ENCODE measurements at places on chromosomes 16 and 17. TPM values are rescaled to one million over a fixed set of nuclear protein-coding genes. Genes with fewer than 3 reads are reported as not detected.

The SDR42E2 gene
- not detected for polyA plus RNA-seq

- no peak overlapping the region for H3K27ac ChIP-seq
- peaks cover 4% of the 10 kb centered on the region for H3K4me1 ChIP-seq
- H3K36me3 ChIP-seq, result no peaks in the 10 kb centered on the region
- no peak overlapping the region for H3K4me3 ChIP-seq
- no peak for DNase-seq
- peaks cover 52% of the 10 kb centered on the region for H3K27me3 ChIP-seq
Measured at GRCh38 chr17:79929257-79930061, 90.2 kb upstream of the CBX4 start.

GRCh38 chr16:86018941-86019340, 120.0 kb downstream of the IRF8 start:
- peaks cover 8% of the 10 kb centered on the region for H3K36me3 ChIP-seq
- H3K4me3 ChIP-seq, result no peak overlapping the region
- DNase-seq, result no peak
- H3K4me1 ChIP-seq, result peaks cover 22% of the 10 kb centered on the region
- H3K27me3 ChIP-seq, result peaks cover 41% of the 10 kb centered on the region

The USH1G gene
- polyA plus RNA-seq, result not detected

The OTOP3 gene
- not detected for polyA plus RNA-seq

- H3K36me3 ChIP-seq, result no peaks in the 10 kb centered on the region
- no peaks in the 10 kb centered on the region for H3K4me1 ChIP-seq
- H3K27ac ChIP-seq, result no peak overlapping the region
- peaks cover 24% of the 10 kb centered on the region for H3K27me3 ChIP-seq
Measured at GRCh38 chr17:7745748-7746470, 28.4 kb downstream of the DNAH2 start.

DNA sequence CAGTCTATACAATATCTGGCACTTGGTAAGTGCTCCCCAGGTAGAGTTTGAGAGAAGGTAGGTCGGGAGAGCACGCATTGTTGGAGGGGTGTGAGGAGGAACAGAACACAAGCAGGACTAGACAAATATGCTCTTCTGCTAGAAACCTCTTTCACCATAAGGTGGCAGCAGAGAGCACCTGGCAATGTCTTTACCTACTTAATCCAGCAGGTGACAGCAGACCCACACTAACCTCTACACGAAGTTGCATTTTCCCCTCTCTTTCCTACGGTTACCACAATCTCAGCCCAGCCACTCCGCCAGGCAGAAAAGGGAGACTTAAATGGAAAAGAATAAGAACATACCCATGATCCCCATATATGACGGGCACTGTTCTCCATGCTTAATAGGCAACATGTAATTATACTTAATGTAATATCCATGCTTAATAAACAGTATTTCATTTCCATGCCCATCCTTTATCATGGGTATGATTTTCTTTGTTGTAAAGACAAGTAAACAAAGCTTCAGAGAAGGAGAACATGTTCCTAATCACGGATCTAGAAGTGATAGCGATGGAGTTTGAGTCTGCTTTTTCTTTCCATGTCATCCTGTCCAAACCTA, 55.1 kb upstream of the CCL2 start:
- H3K4me1 ChIP-seq, result no peaks in the 10 kb centered on the region
- peak; percentile 63 for DNase-seq
- no peak overlapping the region for H3K27ac ChIP-seq
- H3K4me3 ChIP-seq, result no peak overlapping the region
- H3K36me3 ChIP-seq, result no peaks in the 10 kb centered on the region
- H3K27me3 ChIP-seq, result peaks cover 27% of the 10 kb centered on the region

The TMC5 gene
- not detected for polyA plus RNA-seq

The SYCE1L gene
- polyA plus RNA-seq, result not detected

The HDAC5 gene
- polyA plus RNA-seq, result 79.5 TPM

The KRT33A gene
- not detected for polyA plus RNA-seq

The GRAP gene
- 55.1 TPM for polyA plus RNA-seq

DNA sequence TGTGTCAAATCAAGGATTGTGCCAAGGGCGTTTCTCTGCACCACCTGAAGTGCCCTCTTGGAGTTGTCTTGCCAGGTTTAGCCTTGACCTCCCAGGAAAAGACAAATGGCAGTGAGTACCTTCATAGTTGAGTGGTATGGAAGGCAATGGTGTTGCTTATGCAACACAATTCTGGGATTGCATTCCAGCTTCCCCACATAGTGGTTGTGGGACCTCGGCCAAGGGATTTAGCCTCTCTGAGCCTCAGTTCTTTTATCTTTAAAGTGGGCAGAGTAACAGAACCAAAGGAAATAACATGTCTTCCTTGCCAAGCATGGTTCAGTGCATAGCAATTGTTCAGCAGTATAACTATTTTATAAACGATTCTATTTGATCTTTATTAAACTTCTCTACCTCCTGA, 49.4 kb downstream of the CCDC42 start:
- peaks cover 7% of the 10 kb centered on the region for H3K4me1 ChIP-seq
- DNase-seq, result no peak
- H3K4me3 ChIP-seq, result no peak overlapping the region

DNA sequence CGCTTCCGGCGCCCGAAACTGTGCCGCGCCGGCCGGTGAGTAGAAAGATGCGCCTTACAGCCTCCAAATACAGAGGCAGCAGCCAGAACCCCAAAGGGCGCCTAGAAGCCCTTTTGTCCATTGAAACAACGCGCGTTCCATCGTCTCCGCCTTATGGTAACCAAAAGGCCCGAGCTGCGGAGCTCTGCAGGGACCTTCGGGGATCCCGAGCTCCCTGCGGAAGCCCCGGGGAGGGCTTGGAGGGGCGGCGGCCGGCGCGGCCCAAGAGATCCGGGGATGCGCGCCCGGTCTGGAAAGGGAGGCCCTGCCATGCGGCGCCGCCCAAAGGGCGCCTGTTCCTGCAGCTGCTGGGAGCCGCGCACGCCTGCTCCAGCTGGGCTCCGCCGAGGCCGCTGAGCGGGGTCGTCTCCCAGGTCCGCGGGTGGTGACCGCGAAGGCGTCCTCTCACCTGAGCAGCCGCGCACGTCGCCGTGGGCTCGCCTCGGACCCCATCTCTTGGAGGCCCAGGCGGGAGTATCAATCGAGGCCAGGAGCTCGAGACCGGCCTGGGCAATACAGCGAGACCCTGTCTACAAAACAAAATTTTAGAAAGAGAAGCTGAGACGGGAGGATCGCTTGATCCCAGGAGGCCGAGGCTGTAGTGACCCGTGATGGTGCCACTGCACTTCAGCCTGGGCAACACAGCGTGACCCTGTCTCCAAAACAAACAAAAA, 742 bp upstream of the FBXO31 start:
- H3K4me1 ChIP-seq, result peaks cover 47% of the 10 kb centered on the region
- DNase-seq, result no peak
- H3K36me3 ChIP-seq, result no peaks in the 10 kb centered on the region
- H3K27ac ChIP-seq, result peak overlapping the region; percentile 100
- H3K27me3 ChIP-seq, result peaks cover 3% of the 10 kb centered on the region

- H3K4me1 ChIP-seq, result no peaks in the 10 kb centered on the region
- no peak overlapping the region for H3K27ac ChIP-seq
- DNase-seq, result no peak
- no peaks in the 10 kb centered on the region for H3K36me3 ChIP-seq
Measured at GRCh38 chr16:65117811-65118448, 3.9 kb downstream of the CDH11 start.

DNA sequence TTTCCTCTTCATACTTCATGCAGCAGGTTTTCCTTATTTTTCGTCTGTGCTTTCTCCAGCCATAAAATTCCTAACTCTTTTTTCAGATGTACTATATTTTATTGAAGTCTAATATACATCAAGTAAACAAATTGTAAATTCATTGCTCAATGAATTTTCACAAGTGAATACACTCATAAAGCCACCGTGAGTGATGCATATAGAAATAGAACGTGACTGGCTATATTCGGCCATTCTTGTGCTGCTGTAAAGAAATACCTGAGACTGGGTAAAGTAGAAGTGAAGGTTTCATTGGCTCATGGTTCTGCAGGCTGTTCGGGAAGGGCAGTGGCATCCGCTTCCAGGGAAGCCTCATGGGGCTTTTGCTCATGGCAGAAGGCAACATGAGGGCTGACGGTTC, 868.4 kb upstream of the EEF2KMT start:
- no peak for DNase-seq
- no peaks in the 10 kb centered on the region for H3K27me3 ChIP-seq
- no peaks in the 10 kb centered on the region for H3K4me1 ChIP-seq
- H3K27ac ChIP-seq, result no peak overlapping the region
- no peak overlapping the region for H3K4me3 ChIP-seq

GRCh38 chr17:81582341-81582740, 30.2 kb upstream of the FAAP100 start:
- no peak overlapping the region for H3K27ac ChIP-seq
- no peak for DNase-seq
- no peak overlapping the region for H3K4me3 ChIP-seq
- H3K36me3 ChIP-seq, result peaks cover 27% of the 10 kb centered on the region
- no peaks in the 10 kb centered on the region for H3K27me3 ChIP-seq

The YBX2 gene
- polyA plus RNA-seq, result not detected

The NPIPB6 gene
- not detected for polyA plus RNA-seq

- H3K27me3 ChIP-seq, result no peaks in the 10 kb centered on the region
- DNase-seq, result no peak
- H3K4me1 ChIP-seq, result peaks cover 97% of the 10 kb centered on the region
- H3K4me3 ChIP-seq, result no peak overlapping the region
- H3K27ac ChIP-seq, result peak overlapping the region; percentile 98
Measured at GRCh38 chr17:17110520-17110919, 68.3 kb downstream of the MPRIP start.

- no peak overlapping the region for H3K4me3 ChIP-seq
- no peaks in the 10 kb centered on the region for H3K4me1 ChIP-seq
- DNase-seq, result no peak
Measured at GRCh38 chr17:55161935-55162555, 102.7 kb upstream of the HLF start.

The TPSD1 gene
- polyA plus RNA-seq, result not detected

DNA sequence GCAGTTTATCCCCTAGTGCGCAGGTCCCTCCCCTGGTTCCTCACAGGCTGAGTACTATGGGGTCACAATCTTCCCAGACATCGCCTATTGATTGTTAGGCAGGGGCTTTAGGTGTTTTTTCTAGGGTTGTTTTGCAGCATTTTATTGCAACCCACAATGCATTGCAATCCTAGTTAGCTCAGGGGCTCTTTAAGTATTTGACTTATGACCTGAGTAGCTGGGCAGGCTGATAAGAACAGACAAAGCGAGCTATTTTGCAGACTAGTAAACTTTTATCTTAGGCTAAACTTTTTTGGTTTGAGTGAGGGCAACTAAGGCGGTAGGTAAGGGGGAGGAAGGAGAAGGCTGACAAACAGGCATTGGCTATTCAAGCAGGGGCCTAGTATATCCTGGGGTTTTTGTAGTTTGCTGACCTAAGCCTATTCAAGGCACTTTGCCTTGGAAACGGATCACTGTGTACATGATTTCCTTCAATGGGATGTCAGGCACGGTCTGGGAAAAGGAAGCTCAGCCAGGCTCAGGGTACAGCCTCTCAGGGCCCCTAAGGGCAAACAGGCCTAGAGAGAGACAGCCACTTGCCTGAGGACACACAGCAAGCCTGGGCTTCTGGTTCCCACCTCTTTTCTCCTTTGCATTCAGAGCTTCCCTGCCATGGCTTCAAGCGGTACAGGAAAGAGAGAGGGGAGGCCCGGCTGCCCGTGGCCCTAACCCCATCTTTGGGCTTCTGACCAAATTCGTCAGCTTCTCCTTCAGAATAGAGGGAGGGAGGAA, 6.4 kb downstream of the DRC7 start:
- no peak for DNase-seq
- no peak overlapping the region for H3K4me3 ChIP-seq
- H3K4me1 ChIP-seq, result no peaks in the 10 kb centered on the region

The ZACN gene
- not detected for polyA plus RNA-seq

DNA sequence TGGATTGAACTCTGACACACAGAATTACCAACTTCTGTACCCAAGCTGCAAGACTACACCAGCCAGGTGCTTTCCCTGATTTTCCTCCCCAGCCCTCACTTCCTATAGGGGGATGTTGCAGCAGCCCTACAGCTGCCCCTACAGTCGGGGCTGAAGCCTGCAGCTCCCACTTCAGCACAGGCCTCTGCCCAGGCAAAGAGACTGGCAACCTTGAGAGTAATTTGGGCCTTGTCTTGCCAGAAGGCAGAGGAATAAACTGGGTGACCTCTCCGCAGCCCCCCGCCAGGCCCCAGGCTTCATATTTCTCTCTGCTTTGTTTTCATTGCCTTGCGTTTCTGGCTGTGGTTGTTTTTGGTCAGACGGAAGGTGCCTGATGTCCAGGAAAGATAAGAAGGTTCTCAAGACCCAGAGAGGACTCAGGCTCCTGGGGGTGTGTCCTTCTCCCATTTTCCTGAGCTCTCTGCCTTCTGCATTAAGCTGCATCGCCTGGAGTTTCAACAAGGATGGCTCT, 32.0 kb downstream of the SLC6A4 start:
- no peaks in the 10 kb centered on the region for H3K4me1 ChIP-seq
- no peak overlapping the region for H3K27ac ChIP-seq
- H3K27me3 ChIP-seq, result peaks cover 21% of the 10 kb centered on the region
- no peaks in the 10 kb centered on the region for H3K36me3 ChIP-seq
- no peak overlapping the region for H3K4me3 ChIP-seq
- DNase-seq, result no peak

The AARS1 gene
- 42.7 TPM for polyA plus RNA-seq

DNA sequence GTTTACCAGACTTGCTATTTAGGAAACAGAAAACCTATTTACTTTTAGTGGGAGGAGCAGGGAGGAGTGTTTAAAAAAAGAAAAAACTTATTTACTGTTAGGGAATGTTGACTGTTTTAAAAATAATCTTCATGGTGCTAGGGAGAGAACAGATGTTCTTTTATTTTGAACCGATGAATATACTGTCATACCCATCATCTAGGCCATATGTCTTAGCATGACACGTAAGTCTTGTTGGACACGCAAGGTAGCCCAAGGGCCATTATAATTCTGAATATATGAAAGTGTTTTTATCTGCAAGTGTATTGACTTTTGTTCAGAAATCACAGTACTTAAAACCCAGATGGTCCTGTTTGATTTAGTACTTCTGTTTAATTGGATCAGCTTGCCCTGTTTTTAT, 11.6 kb downstream of the WIPF2 start:
- DNase-seq, result no peak
- no peak overlapping the region for H3K27ac ChIP-seq
- no peak overlapping the region for H3K4me3 ChIP-seq

GRCh38 chr17:44970136-44970741, 2.1 kb upstream of the C1QL1 start:
- no peaks in the 10 kb centered on the region for H3K36me3 ChIP-seq
- DNase-seq, result no peak
- H3K27me3 ChIP-seq, result peaks cover 69% of the 10 kb centered on the region
- H3K4me1 ChIP-seq, result peaks cover 36% of the 10 kb centered on the region
- no peak overlapping the region for H3K27ac ChIP-seq
- peak overlapping the region; percentile 76 for H3K4me3 ChIP-seq

The NOG gene
- 0.16 TPM for polyA plus RNA-seq

DNA sequence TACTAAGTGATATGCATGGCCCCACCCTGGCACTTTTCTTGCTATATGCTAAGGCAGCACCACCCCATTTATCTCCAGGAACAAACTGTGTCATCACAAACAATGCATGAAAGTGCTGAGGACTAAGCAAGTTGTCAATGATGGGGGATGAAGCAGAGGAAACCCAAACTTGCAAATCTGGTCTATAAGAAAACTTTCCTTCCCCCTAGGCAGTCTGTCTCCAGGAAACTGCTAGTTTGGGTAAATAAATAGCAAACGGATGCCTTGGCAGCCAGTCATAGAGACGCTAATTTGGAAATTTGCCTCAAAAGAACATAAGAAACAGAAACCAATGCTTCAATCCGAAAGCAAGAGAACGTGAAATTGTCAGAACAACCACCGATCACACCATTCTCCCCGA, 5.6 kb upstream of the HSBP1 start:
- peaks cover 41% of the 10 kb centered on the region for H3K4me1 ChIP-seq
- DNase-seq, result no peak
- H3K36me3 ChIP-seq, result peaks cover 16% of the 10 kb centered on the region
- H3K4me3 ChIP-seq, result no peak overlapping the region
- H3K27me3 ChIP-seq, result no peaks in the 10 kb centered on the region
- no peak overlapping the region for H3K27ac ChIP-seq

All from naive B cell (primary cell).